Stimulated activated CD4-positive, alpha-beta T cell treated with anti-CD3 and anti-CD28 coated beads, TNF-alpha, amount 100 ng/mL, for 1 hour (primary cell): ENCODE measurements at places on chromosomes 11 and 22.

- no peak for DNase-seq
Measured at GRCh38 chr11:104968355-104968855, at the start of gene CASP4. CASP4 (minus strand) TSS chr11:104968574; CDS start chr11:104968525, 49 bp downstream.

DNA sequence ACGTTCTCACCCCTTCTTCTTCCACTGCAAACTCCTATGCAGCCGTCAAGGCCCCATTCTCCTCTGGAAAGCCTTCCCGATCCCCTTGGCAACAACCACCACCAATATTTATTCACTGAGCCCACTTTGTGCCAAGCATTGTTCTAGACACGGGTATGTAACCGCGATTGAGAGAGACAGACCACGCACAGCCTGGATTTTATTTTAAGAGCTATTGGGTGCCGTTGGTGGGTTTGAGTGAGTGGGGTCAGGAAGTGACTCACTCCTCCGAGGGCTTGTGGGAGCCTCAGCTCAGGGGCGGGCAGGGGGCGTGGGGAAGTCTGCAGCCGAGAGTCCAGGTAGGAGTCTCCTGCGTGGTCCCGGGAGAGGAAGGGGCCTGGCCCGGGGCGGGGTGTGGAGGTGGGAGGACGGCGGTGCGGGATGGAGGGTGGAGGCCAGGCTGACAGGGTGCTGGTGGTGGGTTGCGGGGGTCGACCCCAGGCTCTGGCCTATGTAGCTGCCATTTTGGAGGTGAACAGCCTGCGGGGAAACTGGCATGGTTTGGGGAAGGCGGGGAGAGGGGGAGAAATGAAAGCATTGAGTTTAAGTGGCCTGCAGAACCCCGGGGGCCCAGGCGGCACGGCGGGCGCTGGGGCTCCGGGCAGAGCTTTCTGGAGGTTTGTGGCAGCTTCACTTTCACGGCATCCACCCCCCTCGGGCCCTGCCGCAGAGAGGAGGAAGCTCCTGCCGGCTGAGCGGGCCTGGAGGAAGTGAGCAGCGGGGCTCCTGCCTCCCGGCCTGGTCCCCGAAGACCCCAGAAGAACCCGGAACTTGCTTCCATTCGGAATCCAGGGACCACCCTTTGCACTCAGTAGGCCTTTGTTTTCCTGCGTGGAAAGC lies 547 bp downstream of the PARVG start:
- peak; percentile 30 for DNase-seq

GRCh38 chr22:24977370-24978221 lies 25.1 kb downstream of the KIAA1671 start:
- DNase-seq = no peak

- no peak for DNase-seq
Measured at GRCh38 chr22:31871480-31871879, 72.9 kb upstream of the YWHAH start.

GRCh38 chr11:105100981-105101630 lies 38.5 kb downstream of the CARD18 start:
- no peak for DNase-seq

DNA sequence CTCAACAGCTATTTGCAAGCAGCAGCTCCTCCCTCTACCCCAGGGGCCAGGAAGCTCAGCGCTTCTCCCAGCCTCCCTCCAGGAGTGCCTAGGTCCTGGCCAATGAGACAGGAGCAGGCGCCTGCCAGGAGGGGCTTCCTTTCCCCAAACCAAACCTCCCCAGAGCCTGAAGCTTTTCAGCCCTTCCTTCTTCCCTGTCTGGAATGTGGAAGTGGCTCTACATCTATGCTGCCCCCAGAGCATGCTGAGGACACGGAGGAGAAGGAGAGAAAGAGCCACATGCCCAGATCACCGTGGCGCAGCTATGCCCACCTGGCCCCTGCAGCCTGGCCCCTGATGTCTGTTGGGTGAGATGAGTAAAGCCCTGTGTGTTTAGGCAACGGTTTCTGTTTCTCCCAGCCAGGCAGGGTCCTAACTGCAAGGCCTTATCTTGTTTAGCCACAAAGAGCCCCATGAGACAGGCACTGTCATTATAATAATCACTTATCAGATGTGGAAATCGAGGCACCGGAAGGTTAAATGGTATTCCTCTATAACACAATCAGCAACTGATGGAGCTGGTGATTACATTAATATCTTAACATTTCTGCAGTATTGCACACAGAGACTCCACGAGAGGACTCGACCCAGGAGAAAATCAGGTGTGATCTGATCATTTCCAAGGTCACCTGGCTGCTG lies 315.8 kb downstream of the CTTN start:
- DNase-seq = no peak

GRCh38 chr11:87545858-87546257 lies 508.1 kb downstream of the TMEM135 start:
- DNase-seq = no peak

DNA sequence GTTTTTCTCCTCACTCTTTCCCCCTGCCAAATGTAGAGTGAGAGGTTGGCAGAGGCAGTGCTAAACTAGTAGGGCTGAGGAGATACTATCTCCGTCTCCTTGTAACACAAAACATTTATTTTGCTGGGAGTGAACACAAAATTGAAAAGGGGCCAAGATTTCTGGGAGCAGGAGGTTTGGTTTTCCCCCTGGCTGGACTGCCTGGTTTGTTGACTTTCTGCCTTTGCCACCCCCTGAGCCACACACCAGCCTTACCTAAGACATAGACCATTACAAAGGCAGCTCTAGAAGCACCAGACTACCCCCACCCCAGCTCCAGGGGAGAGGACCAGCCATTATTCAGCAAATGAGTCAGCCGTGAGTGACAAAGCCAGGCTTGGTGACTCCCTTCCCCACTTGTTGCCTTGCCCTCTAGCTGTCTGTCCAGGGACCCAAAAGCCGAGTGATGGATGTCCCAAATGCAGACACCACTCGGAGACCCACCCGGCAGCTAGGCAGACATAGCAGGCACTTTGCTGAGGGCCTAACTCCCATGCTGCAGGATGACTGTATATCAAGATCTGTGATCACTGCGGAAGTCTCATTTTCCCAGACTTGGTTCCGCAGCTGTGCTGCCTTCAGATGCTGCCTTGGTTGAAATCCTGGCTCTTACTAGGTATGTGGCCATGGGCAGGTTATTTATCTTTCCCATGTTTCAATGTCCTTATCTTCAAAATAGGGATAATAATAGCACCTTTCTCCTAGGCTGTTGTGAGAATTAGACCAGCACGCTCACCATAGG lies 17.7 kb upstream of the CDON start:
- DNase-seq = no peak

- no peak for DNase-seq
Measured at GRCh38 chr22:44193535-44193891, 12.8 kb downstream of the PARVG start.

DNA sequence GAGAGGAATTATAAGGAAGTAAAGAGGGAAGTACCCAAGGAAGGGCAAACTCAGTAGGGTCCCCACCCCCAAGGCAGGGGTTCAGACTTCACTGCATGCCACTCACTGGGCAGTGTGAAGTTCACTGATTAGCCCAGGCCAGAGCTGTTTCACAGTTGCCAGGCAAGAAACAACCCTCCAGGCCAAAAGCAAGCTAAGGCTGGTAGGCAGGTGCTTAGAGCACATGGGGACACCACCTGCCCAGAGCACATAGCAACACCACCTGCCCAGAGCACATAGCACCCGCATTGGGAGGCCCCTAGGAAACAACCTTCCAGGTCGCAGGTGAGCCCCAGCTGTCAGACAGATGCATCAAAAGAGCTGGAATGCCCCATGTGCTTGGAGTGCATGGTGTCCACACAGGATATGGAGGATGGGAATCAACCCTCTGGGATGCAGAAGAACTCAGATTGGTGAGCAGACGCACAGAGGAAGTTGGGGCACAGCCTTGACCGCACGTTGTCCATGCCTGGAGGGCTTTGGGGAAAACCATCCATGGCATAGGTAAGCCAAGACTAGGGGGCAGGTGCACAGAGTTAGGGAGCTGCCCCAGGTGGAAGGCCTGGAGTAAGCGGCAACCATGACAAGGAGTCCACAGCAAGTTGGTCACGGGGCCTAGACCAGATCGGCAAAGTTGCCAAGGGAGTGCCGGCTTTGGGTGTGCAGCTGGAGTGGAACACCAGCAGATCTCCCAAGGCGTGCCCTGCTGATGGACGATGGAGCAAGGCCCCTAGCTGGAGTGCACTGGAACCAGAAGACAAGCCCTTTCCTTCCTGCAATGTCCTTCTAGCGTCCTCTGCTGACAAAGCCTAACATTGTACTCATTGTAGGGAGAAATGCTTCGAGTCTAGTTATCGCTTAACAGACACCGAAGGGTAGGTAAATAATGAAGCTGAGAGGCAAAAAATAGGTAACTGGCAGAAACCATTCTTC lies 7.8 kb upstream of the TMEM216 start:
- no peak for DNase-seq

- no peak for DNase-seq
Measured at GRCh38 chr11:82270870-82271269, 462.8 kb downstream of the FAM181B start.

DNA sequence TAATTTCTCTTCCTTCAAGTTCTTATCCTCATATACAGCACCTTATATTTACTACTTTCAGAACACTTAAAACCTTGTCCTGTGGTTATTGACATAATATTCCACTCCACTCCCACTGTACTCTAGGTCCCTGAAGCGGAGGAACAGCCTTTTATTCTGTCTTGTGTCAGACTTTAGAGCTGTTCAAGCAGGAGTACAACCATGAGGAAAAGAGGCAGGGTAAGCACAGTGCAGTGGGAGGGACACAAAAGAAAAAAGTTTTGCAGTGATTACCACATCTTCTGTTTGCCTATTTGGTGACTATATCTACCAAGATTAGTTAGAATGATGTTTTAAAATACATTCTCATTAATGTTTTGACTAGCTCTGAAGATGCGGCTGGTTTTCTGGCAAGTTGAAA lies 122.0 kb upstream of the CEP126 start:
- no peak for DNase-seq

DNA sequence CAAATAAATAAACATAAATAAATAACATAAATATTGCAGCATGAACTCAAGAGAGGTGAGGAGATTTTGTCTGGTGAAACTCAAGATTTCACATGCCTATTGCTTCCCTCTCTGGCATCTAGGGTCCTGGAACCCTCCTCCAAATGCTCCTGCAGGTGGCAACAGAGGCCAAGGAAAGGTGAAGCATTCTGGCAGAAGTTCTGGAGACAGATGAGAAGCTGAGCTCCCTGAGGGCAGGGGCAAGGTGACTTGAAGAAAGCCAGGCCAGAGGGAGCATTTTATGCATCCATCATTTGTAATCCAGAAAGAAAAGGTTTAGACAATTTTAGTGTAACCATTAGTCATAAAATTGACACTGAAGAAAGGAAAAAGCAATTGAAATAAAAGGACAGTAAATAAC lies 64.9 kb downstream of the ENDOD1 start:
- no peak for DNase-seq

- DNase-seq = no peak
Measured at GRCh38 chr11:105429096-105429910, 180.6 kb upstream of the GRIA4 start.

DNA sequence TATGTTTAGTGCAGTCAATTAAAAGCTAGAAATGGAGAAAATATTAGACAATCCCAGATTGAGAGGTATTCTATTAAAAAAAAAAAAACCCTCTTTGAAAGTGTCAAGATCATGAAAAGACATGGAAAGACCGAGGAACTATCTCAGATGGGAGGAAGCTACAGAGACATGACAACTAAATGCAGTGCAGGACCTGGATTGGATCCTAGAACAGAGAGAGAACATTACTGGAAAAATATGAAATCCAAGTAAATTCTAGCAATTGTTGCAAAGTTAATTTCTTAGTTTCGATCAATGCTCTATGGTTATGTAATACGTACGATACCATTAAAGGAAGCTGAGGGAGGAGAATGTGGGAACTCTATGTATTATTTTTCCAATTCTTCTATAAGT lies 43.2 kb downstream of the SLC1A2 start:
- DNase-seq = no peak

DNA sequence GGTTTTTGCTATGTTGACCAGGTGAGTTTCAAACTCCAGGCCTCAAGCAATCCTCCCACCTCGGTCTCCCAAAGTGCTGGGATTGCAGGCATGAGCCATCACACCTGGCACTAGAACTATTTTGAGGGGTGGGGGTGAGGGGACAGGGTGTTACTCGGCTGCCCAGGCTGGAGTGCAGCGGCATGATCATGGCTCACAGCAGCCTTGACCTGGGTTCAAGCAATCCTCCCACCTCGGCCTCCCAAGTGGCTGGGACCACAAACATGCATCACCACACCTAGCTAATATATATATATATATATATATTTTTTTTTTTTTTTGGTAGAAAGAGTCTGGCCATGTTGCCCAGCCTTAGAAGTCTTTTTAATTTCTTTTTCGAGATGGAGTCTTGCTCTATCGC lies 17.1 kb upstream of the IFITM3 start:
- no peak for DNase-seq

DNA sequence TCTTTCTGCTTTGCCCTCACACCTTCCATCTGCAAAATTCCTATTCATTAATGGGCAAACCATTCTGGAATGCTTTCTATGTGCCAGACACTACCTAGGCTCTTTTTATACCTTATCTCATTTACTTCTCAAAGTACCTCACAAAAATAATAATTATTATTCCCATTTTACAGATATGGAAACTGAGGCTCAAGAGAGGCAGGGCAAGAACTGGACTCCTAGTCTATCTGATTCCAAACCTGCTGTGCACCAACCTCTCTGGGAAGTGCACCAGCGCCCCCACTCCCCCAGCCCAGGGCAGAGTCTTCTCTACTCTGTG lies 826 bp upstream of the DGAT2 start:
- no peak for DNase-seq

DNA sequence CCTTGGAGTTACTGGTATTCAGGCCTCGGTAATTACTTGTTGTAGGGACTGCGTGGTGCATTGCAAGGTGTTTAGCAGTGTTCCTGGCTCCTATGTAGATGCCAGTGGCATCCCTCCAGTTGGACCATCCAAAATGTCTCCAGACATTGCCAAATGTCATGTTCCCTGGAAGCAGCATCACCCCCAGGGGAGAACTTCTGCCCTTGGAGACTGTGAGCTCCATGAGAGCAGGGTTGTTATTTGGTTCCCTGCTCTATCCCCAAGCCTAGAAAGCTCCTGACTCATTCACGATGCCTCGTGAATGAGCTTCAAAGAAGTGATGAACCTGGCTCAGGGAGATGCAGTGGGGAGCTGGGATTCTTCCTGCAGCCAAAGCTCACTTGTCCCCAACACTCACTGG lies 4.8 kb upstream of the CD248 start:
- DNase-seq = no peak

DNA sequence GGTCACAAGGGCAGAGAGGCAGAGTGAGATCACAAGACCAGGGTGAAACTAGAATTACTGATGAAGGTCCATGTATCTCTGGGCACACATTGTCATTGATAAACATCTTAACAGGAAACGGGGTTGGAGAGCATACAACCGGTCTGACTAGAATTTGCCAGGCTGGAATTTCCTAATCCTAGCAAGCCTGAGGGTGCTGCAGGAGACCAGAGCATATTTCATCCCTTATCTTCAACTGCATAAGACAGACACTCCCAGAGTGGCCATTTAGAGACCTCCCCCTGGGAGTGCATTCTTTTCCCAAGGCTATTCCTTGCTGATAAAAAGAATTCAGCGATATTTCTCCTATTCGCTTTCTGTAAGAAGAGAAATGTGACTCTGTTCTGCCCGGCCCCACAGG lies 84.6 kb upstream of the IZUMO1R start:
- no peak for DNase-seq

GRCh38 chr22:24486501-24486921 lies 8.6 kb upstream of the UPB1 start:
- no peak for DNase-seq

- no peak for DNase-seq
Measured at GRCh38 chr11:78033040-78033439, 10.0 kb upstream of the KCTD14 start.

- no peak for DNase-seq
Measured at GRCh38 chr22:49325531-49326395, 501.9 kb downstream of the BRD1 start.
